ENCODE measurements at places on chromosomes 4 and X.

DNA sequence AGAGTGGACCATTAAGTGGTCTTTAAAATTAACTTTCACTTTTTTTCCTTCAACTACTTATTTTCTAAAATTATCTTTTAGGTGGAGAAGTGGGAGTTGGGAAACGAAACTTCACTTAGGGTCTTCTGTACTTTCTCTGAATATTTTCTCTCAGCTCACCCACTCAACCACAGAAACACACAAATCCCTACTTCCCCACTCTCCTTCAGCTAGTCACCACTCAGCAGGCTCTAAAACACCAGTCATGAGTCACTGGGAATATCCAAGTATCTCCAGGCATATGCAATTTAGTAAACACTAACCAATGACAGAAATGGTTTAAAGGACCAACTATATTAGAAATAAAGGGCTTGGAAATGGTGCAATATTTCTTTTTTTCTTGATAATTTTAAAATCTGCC lies 153.0 kb upstream of the RPS6KA6 start:
- no peak for DNase-seq

DNA sequence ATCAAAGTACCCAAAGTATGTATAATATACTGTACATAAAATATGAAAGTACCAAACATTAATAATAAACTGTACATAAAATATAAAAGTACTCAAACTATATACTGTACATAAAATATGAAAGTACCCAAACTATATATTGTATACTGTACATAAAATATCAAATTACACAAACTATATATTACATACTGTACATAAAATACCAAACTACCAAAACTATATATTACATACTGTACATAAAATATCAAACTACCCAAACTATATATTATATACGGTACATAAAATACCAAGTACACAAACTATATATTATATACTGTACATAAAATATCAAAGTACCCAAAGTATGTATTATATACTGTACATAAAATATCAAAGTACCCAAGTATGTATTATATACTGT lies 723.7 kb downstream of the CWH43 start:
- no peak for DNase-seq

DNA sequence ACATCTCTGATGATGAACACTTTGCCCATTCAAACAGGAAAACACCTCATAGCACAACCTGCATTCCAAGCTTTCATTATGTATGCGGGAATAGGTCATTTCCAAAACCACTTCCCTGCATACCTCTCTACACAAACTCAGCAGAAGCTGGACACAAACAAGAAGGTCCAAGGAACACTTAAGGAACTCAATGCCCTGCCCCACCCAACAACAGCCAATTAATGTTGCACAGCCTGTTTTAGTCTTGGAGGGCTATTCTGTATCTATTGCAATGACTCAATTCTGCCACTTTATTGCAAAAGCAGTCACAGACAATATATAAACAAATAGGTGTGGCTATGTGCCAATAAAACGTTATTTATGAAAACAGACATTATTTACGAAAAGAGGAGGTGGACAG lies 16.7 kb downstream of the OPHN1 start:
- no peak for DNase-seq

GRCh38 chrX:150478496-150479492 lies 89.6 kb upstream of the MTM1 start:
- DNase-seq: no peak

All from HS-27A (cell line).